ENCODE measurements at places on chromosomes 11 and 22.

DNA sequence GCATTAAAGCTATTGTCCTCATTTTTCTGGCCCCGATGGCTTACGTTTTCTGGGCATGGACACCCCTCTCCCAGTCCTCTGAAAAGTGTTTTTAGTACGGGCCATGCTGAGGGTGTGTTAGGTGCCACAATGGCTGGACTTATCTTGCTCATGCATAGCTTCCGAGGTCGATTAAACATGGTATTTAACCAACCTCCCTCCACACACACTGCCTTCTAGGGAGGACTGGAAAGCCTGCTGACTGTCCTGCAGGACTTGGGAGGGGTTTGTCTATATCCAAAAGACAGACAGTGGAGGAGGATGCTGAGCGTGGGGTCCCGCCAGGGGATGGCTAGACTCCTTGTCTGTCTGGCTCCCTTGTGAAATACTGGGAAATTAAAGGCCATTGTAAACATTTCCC lies 95.3 kb downstream of the FBXO7 start:
- no peak for DNase-seq

DNA sequence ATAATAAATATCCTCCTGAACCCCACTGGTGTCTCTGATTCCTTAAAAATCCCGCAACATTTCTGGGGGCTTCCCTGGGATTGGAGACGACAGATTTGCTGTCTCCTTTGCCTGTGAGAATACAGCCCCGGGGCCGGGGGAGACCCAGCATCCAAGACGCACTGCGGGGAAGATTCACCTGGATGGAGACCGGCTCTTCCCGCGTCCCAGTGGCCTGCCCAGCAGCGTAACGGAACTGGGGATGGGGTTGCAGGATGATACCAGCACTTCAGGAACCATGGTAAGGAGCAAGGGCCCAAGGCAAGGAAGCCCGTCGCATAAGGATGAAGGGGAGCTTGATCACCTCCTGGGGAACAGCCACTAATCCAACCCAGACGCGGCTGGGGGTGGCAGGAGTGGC lies 53.3 kb upstream of the OR4C15 start:
- no peak for DNase-seq

DNA sequence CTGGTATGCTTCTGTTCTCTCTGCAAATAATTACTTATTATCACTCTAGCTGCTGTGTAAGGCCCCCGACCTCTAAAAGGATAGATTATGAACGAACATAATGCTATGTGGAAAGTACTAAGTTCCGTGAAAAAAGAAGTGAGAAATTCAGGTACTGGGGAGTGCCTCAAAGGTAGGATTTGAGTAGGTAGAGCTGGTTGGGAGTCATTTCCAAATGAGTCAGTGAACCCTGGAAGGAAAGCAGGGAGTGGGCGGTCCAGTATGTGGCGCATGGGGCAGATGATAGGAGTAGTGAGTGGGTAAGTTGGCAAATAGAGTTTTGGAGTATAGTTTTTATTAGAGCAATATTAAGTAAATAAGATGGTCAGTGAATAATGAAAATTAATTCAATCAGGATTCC lies 2.4 kb downstream of the ZC3H12C start:
- DNase-seq: no peak

DNA sequence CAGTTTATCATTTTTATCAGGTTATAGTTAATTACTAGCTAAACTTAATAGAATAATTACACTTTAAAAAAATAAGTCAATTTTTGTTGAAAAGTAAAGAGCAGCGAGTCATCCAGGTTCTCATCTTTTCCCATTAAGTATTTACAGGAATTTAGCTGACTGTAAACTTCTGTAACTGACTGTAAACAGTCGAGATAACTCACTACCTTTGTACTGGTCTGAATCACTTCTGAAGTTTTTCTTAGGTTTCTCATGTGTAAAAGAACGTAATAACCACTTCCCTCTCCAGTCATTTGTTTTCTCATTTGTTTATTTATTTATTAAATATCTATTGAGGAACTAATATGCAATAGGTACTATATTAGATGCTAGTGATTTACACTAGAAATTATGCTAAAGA lies 270.8 kb downstream of the DYNC2H1 start:
- DNase-seq: no peak

- no peak for DNase-seq
Observed at GRCh38 chr11:104776501-104777170, 121.6 kb downstream of the CASP12 start.

- peak; percentile 79 for DNase-seq
Observed at GRCh38 chr11:2778630-2779498, 79.1 kb upstream of the KCNQ1OT1 start.

- DNase-seq: no peak
Observed at GRCh38 chr22:42623756-42624441, 9.2 kb upstream of the POLDIP3 start.

- no peak for DNase-seq
Observed at GRCh38 chr11:112835591-112836255, 125.5 kb upstream of the NCAM1 start.

- DNase-seq: no peak
Observed at GRCh38 chr11:67645521-67646461, 4.7 kb downstream of the ACY3 start.

DNA sequence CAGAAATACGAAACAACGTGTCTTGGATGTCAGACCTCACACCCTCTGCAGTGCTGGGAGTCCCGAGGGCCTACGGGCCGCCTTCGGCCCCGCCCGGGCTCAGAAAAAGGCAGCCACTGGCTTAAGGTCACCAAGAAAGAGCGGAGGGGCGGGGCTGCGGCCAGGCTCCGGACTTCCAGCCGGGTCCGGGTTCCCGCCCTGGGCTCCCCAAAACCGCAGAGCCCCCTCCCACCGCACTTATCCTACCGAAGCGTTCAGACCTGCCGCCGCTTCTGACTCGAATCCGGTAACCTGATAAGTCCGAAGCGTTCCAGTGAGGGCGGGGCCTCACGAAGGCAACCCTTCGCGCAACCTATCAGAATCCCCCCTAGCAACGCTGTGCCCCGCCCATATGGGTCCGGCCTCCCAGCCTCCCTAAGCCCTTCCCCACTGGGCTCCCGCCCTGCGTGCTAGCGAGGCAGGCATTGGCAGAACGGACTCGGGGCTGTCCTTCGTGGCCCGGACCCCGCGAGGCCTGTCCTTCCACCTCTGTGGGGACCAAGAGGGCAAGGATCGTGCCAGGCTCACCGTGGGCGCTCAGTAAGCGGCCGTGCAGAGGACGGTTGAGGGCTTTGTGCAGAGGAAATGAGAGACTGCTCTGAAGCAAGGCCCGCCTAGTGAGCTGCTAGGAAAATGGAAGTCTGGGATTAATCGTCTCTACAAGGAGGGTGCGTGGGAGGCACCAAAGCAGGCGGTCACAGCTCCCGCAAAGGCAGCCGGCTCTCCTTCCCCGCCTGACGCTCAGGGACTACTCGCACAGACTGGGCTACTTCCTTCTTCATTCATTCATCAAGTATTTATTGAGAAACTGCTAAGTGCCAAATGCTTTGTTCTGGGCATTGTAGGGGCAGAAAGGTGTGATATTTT lies at the start of gene NAGA:
TSS of gene NAGA (minus strand) at position 296 of the 906 bp plus-strand sequence. CDS start 515 bp downstream, outside the sequence.
- peak; percentile 87 for DNase-seq

DNA sequence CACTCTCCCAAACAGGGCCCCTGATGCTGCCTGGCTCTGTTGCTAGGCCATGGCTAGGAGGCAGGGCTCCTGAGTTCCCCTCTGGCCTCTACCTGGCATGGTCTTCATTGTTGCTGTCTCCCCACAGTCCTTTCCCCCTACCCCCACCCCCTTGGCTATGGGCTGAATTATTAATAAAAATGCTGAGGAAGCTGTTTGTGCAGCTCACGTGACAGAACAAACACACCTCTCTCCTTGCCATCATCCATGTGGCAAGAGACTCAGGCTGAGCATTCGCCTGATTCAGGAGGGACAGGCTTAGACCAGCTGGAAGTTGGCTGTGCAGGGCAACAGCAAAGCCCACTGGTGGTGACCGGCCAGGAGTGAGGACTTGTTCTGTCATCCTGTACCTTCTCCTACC lies 4.2 kb upstream of the SYT7 start:
- no peak for DNase-seq

GRCh38 chr11:1546536-1547466 lies 25.3 kb downstream of the DUSP8 start:
- DNase-seq: peak; percentile 32

GRCh38 chr11:14331476-14332136 lies 27.4 kb downstream of the RRAS2 start:
- DNase-seq: no peak

- no peak for DNase-seq
Observed at GRCh38 chr11:20015101-20015500, 145.2 kb downstream of the DBX1 start.

DNA sequence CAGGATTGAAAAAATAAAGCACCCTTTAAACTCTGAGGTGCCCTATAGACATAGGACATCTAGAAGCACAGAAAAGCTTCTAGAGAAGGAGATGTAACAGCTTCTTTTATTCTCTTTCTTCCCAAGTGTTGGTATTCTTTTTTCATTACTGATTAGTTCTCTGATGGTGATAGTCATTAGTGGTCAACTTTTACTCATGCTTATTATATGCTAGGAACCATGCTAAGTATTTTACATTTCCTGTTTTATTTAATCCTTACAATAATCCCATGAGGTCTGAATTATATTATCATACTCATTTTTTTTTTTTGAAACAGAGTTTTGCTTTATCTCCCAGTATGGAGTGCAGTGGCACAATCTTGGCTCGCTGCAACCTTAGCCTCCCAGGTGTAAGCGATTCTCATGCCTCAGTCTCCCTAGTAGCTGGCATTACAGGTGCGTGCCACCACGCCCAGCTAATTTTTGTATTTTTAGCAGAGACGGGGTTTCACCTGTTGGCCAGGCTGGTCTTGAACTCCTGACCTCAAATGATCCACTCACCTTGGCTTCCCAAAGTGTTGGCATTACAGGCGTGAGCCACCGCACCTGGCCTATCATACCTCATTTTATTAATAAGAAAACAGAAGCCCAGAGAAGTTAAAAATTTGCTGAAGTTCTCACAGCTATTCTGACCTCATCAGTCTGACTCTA lies 3.0 kb downstream of the C11orf52 start:
- no peak for DNase-seq

- DNase-seq: no peak
Observed at GRCh38 chr11:79201677-79202347, 239.0 kb downstream of the TENM4 start.

DNA sequence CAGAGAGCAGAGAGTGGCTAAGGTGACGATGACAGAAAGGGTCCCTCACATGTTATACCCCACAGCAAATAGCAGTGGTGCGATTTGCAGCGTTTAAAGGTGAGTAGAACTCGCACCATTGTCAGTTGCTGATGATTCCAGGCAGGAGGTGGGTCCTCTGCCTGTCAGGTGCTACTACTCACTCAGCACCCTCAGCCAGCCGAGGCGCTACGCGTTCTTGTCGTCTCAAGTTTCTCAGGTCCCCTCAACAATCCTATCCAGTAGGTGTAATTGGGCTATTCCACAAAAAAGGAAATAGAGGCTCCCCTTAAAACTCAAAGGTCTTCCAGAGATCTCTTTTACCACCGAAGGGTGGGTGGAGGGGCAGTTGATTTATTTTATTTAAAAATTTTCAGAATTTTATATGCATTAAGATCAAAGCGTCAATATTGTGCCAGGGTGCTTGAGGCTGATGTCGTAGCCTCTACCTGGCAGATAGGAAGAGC lies 18.3 kb downstream of the ELF5 start:
- no peak for DNase-seq

- DNase-seq: no peak
Observed at GRCh38 chr22:39530692-39531331, 1.7 kb downstream of the RPS19BP1 start.

- no peak for DNase-seq
Observed at GRCh38 chr11:16909359-16910035, 104.7 kb downstream of the PLEKHA7 start.

DNA sequence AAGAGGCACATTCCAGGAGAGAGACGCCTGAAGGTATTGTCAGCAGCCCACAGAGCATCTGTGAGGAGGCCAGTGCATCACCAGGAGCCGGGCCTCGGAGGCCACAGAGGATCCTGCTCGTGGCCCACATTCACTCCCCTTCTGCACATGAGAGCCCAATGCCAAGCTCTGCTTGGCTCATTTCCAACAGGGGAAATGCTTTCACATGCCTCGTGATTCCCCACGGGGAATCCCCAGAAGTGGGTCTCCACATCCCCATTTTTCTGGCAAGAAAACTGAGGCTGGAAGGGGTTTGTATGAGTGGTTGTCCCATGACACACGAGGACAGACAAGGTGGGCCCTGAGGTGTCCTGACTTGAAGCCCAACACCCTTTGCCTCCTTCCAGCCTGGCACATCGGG lies 34.4 kb downstream of the TP53I11 start:
- DNase-seq: no peak

- DNase-seq: no peak
Observed at GRCh38 chr11:46391186-46391577, 394 bp downstream of the CHRM4 start.

GRCh38 chr11:86802146-86802545 lies 1.8 kb downstream of the PRSS23 start:
- DNase-seq: no peak

GRCh38 chr22:48096851-48097665 lies 1334.6 kb downstream of the TBC1D22A start:
- no peak for DNase-seq

- no peak for DNase-seq
Observed at GRCh38 chr22:29212743-29213142, 7.0 kb downstream of the EMID1 start.

DNA sequence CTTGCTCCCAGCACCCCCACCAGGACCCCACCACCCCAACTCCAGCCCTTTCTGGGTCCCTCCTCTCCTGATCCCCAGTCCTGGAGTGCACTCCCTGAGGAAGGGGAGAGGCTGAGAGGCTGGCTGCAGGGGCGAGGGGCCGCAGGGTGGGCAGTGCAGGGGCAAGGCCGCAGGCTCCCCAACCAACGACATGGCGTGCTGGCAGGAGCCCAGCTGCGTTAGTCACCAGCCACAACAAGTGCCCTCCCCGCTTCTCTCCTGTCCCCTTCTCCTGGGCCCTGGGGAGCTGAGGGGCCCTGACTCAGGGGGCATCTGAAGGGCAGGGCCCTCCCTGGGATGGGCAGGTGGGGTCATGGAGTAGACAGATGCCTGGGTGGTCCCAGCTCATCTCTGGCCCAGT lies 2.3 kb downstream of the CABP7 start:
- no peak for DNase-seq

GRCh38 chr11:115848611-115849010 lies 344.4 kb upstream of the CADM1 start:
- no peak for DNase-seq

- no peak for DNase-seq
Observed at GRCh38 chr11:44140372-44140771, 44.9 kb downstream of the EXT2 start.

- no peak for DNase-seq
Observed at GRCh38 chr11:1219834-1220815, 2.7 kb upstream of the MUC5B start.

All from hippocampal formation (tissue), 2 donors.